D721Med (cell line): ENCODE measurements at places on chromosomes 16 and 17.

DNA sequence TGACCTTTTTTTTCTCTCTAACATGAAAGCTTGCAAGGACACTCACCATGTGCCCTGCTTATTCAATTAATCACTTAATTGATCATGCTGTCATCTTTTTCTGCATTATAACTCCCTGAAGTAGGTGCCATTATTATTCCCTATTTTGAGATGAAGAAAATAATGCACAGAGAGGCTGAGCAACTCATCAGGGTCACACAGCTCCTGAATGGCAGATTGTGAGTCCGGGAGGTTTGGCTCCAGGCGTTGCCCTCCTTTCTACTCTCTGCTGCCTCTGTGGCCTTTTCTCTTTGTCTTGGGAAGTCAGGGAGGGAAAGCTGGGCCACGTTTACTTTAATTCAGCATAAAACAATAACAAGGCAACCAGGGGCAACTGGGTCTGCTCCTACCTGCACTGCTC is 17.2 kb upstream of the N4BP1 start:
- no peak for DNase-seq

- no peak for DNase-seq
Observed at GRCh38 chr17:16364625-16365024, 11.4 kb upstream of the CENPV start.

- DNase-seq, result no peak
Observed at GRCh38 chr17:78818152-78818846, 22.3 kb downstream of the USP36 start.

GRCh38 chr16:51159296-51159695 is 8.2 kb upstream of the SALL1 start:
- no peak for DNase-seq

- DNase-seq, result no peak
Observed at GRCh38 chr16:50121721-50122445, 31.2 kb upstream of the TENT4B start.

DNA sequence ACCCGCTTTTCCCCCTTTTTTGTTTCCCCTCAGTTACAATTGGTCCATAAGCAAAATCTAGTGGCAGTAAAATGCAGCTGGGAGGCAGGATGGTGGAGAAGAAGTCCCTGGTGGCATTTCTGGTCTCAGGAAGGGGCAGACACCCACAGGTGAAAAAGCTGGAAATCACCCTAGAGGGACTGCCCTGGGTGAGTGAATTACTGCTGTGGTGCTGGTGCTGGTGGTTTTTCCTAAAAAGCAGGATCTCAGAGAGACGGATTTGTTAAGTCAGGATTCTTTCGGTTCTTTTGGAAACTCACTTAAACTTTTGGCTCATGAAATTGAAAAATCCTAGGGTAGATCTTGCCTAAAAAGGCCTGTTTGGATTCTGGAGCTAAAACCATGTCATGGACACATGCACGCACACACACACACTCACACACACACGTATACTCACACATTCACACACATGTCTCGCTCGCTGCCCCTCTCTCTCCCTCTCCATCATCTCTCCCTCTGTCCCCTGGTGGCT is 65.8 kb downstream of the NKD1 start:
- no peak for DNase-seq

DNA sequence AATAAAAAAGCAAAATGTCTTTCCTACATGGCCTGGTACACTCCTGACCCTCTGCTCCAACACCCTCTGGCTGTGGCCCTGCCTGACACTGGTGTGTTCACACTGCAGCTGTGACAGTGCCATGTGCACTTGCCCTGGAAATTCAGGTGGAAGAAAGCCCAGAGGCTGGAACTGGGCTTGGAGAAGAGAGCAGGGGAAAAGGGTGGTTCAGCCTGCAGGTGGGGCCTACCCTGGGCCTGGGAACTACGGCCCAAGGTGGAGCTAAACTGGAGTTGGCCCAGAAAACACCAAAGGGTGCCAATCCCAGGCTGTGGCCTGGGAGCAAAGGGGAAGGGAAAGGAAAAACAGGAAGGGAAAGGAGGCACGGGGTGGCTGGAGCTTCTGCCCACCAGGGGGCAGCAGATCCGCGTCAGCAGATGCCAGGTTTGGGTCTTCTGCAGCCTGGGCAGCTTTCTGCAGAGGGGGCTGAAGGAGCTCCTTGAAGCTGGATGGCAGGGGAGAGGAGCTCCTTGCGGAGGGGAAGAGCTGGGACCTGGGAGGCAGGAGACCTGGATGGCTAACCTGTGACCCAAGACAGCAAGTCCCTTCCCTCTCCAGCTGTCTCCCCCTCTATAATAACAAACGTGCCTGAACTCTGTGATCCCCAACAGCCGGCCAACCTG is 15.4 kb upstream of the CTCF start:
- peak; percentile 71 for DNase-seq

GRCh38 chr16:17316005-17316404 is 154.8 kb downstream of the XYLT1 start:
- no peak for DNase-seq

DNA sequence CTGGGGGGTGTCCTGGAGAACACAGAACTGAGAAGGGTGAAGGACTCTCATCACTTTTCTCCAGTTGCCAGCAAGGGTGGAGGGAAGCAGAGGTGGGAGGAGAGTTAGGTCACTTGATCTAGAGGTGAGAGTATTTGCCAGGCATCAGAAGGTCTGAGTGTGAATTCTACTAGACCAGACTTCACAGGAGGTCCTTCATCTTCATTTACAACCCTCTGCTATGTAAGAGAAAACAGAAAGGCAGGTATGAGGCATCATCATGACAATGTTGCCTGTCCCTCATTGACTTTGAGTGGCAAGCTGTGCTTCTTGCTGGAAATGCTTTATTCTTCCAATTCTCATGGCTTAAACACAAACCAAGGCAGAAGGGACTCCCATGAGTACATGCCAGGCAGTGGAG is 45.9 kb upstream of the B4GALNT2 start:
- no peak for DNase-seq

GRCh38 chr16:28100810-28101532 is 37.5 kb upstream of the GSG1L start:
- DNase-seq, result no peak

GRCh38 chr16:54482892-54483574 is 196.4 kb upstream of the IRX3 start:
- no peak for DNase-seq

DNA sequence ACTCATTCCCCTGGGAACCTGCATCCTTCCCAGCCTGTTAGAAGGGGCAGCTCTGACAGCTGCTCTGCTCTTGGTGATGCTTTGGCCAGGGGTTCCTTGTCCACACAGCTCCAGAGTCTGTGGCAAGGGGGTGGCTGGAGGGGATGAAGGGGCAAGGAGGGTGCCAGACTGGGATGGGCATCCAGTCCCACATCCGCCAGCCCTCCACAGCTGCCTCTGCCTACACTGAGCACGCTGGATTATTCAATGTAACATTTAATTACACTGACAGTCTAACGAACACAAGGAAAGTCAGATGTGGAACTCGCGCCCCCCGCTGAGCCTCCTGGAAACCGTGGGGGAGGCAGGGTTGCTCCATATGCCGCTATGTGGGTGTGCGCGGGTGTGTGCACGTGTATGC is 101.1 kb downstream of the C16orf78 start:
- DNase-seq, result no peak

GRCh38 chr17:42135664-42136653 is 13.4 kb downstream of the HSPB9 start:
- no peak for DNase-seq

GRCh38 chr17:40317345-40317873 is 8.4 kb downstream of the RARA start:
- no peak for DNase-seq

DNA sequence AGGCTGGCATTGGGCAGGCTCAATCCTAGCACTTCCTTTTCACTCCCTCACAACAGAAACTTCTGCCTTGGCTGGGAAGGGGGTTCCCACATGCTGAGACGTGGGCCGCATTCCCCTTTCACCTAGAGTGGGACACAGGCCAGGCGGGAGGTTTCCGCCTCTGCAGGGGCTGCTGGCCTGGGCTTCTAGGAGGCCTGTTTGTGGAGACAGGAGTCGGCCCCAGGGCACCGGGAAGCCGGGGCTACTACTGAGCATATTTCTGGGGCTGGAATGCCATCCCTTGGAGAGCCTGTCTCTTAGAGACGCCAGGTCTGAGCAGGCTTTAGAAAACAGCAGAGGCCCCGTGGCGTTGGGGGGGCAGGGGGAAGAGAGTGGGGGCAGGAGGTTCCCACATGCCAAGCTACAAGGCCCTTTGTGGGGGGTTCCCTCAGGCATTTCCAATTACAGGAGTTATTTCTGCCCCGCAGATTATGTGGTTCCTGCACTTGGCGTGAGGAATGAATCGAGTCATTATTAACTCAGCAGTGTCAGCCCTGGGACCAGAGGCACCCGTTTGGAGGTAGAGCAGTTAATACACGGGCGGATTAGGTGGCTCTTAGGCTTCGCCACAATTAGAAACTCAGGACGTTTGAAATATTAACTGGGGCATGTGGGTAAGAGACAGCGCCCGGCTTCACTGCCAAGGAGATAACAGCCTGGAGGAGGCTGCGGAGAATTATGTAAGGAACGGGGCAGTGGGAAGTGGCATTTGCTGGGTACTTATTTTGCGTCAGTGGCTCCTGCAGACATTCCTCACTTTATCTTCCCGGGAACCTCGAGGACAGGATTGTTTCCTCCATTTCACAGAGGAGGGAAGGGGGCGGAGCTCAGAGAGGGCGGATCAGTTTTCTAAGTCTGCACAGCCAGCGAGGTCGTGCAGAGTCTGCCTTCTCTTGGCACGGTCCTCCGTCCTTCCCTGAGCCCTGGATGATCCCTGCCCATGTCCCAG is 162.5 kb downstream of the MAF start:
- no peak for DNase-seq

DNA sequence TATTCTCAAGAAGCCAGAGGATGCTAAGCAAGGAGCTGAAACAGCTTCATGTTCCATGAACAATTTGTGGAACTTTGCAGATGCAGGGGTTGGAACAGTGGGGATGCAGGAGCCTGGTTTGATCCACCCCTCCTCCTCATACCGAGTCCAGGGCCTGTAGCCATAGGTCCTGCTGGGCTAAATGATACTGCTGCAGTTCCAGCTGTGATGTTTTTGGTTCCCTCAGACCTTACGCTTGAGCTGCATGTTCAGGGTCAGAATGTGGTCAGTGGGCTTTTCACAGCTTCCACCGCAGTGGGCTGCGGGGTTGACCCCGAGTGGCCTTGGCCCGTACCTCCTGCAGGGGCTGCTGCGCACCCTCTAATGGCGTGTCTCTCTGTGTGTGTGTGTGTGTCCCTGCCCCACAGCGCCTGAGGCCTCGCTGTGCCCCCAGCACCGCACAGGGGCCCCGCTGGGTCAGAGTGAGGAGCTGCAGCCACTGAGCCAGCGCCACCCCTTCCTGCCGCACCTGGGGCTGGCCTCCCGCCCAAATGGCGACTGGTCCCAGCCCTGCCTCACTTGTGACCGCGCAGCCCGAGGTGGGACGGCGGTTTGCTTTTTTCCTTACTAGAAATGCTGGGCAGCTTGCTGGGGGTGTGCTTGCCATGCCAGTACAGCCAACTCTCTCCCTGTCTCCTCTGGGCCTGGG is 48.2 kb downstream of the EPN2 start:
- no peak for DNase-seq

DNA sequence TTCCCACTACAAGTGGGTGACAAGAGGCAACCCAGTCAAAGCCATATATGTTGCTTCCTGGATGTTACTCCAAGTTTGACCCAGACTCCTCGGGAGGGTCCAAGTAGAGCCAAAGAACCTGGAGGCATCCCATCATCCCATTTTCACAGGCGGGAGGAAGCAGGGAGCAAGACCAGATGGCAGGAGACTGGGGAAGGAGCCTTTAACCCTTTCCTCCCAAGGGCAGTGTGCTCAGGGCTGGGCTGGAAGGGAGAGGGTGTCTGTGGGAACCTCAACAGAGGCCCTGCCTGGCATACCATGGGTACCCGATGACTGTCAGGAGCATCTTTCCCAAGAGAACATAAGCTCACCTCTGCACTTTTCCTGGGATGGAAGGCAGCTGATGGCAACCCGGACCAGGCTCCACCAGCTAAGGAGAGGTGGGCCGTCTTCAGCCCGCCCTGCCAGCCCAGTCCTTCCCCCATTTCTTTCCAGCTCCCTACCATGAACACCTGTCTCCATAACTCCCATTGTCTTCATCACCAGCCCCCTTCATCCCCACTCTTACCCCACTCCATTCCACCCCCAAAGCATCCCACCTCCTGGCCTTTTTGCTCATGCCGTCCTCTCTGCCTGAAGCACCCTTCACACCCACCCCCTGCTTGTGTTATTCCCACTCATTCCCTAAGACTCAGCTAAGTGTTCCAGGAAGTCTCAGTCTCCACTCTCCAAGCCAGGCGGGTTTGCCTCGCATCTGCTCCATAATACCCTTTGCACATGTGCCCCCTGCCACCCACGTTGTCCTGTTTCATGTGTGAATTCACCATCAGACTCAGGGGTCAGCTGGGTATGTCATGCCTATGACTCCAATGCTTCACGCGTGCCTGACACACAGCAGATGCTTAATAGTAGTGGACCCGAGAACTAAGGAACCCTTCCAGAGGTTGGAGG is 5.9 kb upstream of the SLC16A5 start:
- DNase-seq, result no peak

- no peak for DNase-seq
Observed at GRCh38 chr16:48537275-48537674, 72.7 kb downstream of the N4BP1 start.

DNA sequence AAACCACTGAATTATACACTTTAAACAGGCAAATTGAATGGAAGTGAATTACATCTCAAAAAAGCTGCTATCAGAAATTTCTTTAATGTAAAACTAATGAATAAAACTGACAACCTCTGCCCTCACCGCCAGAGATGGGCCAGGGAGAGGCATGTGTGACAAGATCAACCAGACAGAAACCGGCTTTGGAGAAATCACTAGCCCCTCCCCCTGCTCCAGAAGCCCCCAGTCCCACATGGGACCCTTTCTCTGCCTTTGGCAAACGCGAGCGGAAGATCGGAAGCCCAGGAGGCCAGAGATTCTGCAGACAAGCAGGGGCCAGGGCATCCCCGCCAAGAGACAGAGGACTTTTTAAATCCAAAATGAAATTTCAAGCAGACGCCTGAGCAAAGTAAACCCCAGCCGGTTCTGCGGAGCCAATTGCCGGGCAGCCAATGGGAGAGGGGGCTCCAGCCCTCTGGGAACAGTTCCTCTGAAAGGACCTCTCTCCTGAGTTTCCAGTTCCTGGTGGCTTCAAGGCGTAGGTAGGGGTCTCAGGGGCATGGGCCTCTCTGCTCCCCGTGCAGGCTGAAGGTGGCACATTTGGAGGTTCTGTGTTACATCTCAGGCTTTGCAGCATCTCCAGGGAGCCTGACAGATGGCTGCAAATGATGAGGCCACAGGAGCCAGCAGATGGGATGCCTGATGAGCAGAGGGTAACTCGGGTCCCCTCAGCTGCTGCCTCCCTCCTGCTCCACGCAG is 118.1 kb downstream of the GSG1L start:
- no peak for DNase-seq

DNA sequence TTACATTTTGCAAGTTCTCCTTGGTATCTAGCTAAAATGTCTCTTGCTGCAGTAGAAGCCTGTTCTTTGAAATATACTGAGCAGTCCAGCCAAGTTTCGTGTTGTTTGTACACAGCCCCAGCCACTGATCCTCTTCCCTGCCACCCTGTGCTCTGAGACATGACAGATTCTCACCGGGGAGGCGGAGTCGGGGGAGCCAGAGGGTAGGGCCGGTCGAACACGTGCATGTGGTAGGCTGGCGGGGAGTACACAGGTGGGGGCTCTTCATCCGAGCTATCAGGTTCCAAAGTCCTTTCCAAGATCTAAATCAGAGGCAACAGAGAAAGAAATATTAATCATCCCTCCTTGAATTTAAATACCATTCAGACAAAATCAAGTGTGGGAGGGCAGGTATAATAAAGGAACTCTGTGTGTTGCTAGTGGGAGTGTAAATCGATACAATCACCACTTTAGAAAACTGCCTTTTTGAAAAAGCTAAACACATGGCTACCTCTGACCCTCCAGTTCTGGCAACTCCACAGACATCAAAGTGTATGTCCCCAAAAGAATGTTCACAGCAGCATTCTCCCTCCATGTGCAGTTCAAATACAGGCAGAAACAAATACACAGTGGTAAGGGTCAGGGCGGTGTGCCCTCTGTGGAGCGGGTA is 29.7 kb upstream of the MRPS23 start:
- no peak for DNase-seq
